ENCODE measurements at places on chromosomes 7 and 10.

- no peak for DNase-seq
Measured at GRCh38 chr7:149823191-149823630, 15.0 kb upstream of the ZNF862 start.

DNA sequence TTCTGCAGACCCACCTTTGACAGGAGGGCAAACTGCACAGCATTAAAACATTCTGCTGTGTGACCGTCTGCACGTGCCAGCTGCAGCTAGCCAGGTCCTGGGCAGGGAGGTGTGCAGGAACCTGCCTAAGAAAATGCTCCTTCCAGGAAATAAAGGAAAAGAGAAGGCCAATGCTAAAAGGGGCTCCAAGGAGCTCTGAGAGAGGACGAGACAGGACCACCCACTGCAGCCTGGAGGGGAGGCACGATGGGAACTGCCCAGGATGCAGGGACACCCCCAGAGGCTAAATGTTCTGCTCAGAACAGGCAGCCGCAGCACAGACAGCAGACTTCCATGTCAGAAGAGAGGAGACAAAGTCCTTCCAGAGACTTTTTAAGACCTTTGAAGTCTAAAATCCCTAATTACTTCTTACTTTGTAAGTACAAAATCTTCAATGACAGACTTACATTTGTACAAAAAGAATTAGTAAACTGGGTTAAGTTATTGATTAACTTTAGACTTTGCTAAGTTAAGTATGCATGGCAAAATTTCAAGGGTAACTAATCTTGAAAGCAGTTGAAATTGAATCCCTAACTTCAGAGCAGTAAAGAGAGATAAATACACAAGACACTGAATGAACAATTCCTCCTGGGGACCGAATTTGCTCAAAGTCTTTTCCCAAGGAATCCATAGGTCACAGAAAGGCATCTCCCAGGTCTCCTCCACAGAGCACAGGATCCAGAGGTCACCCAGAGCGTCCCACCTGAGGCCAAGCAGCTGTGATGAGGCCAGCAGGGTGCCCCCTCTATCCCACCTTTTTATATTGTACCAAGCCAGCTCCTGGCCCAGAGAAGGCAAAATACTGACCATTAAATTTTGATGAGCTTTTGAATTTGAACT is 21.5 kb downstream of the HSPA12A start:
- no peak for DNase-seq

- no peak for DNase-seq
Measured at GRCh38 chr10:70174058-70174741, 3.9 kb upstream of the SAR1A start.

- DNase-seq: no peak
Measured at GRCh38 chr7:27709137-27710075, 30.6 kb upstream of the TAX1BP1 start.

DNA sequence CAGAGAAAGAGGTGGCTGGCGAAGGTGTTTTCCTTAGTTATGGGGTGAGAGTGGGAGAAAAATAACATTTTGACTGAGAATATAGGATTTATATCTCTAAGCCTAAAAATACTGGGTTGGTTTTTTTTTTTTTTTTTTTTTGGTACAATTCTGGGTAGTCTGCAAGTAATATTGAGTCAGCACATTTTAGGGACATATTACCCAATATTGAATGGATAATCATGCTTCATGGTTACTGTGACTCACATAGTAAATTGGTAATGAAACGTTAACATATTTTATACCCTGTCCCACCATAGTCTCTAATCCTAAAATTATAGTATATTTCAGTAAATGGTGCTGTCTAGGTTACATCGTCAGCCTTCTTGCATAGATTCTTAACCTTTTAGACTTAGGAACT is 91.4 kb downstream of the TPST1 start:
- no peak for DNase-seq

GRCh38 chr10:44476409-44477045 is 91.6 kb upstream of the CXCL12 start:
- DNase-seq: no peak

DNA sequence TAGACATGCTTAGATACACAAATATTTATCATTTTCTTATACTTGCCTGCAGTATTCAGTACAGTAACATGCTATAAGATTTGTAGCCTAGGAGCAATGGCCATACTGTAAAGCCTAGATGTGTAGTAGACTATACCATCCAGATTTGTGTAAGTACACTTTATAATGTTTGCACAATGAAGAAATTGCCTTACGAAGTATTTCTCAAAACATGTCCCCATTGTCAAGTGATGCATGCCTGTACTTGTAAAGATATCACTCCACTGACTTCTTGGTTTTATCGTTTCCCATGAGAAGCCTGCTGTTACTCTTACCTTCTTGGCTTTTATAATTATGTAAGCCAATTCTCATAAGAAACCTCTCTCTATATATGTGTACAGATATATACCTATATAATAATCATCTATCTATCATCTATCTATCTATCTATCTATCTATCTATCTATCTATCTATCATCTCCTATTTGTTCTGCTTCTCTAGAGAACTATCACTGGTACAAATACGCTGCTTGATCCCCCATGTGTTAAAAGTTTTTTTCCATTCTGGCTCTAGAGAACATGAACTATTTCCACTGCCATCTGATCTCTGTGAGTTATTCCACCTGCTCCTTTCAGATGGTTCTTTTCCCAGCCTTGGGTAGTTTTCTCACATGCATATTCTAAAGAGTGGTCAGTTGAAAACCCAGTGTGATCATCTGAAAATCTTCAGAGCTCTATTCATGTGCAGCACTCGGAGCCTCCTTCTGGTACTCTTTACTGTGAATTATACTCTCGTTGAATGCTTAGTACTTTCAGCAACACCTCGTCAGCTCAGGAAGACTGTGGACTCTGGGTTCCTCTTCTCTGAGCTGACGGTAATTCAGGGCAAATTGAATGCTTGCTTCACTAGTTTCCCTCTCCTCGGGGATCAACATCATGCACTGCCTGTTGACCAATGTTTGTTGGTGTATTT is 14.5 kb upstream of the VCL start:
- no peak for DNase-seq

DNA sequence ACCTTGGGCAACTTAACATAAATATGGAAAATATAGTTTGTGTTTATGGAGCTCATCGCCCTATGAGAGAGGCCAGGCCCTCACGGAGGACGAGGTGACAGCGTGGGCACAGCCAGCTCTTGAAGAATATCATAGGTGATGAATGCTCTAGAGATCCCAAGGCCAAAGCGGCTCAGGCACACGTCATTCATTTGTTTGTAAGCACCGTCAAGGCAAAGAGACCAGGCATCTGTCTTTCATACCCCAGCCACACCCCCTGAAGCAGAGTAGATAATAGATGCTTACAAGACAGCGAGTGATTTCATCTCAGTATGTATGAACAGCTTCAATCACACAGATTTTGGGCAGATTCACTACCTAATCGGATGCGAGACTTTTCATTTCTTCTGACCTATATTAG is 242.1 kb upstream of the C7orf33 start:
- no peak for DNase-seq

- DNase-seq: no peak
Measured at GRCh38 chr7:8434290-8435002, 1.0 kb downstream of the NXPH1 start.

- DNase-seq: no peak
Measured at GRCh38 chr7:2964208-2964607, 79.5 kb downstream of the CARD11 start.

DNA sequence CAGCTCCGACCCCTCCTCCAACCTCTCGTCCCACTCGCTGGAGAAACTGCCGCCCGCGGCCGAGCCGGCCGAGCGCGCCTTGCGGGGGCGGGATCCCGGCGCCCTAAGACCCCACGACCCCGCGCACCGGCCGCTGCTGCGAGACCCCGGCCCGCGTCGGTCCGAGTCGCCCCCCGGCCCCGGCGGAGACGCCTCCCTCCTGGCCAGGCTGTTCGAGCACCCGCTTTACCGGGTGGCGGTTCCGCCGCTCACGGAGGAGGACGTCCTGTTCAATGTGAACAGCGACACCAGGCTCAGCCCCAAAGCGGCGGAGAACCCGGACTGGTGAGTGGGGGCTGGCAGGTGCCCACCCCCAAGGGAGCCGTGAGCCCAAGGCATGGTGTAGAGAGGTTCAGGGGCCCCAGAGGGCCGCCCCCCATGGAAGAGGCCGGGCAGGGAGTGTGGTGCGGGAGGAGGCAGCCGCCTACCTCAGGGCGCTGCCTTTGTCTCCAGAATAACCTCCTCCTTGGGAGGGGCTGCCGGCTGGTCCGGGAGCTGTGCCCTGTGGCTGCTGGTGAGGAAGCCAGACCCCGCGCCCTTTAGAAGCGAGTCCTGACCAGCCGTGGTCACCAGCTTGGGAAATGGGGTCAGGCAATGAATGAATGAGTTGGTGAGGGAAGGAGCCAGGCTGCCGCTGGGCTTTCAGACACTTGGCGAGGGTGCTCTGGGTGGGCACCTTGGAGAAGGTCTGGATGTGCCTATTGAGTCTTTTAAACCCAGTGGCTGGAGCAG is 1.3 kb downstream of the FAM20C start:
- no peak for DNase-seq

GRCh38 chr7:82419200-82419599 is 24.4 kb downstream of the CACNA2D1 start:
- no peak for DNase-seq

DNA sequence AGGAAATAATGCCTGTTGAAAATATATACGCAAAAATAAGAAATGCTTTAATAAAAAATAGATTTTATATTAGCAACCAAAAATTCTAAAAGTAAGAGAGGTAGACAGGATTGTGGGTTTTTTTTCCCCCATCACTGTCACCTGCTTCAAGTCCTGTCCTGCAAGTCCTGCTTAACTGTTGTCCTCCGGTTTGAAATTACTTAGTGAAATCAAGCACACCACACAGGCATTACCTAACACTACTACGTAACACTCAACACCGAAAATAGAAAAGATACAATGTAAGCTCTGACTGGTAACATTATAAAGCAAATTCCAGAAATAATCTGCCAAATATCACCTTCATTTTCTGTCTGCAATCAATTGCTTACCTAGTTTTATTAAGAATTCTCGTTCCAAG is 90.9 kb downstream of the UPF2 start:
- DNase-seq: no peak

DNA sequence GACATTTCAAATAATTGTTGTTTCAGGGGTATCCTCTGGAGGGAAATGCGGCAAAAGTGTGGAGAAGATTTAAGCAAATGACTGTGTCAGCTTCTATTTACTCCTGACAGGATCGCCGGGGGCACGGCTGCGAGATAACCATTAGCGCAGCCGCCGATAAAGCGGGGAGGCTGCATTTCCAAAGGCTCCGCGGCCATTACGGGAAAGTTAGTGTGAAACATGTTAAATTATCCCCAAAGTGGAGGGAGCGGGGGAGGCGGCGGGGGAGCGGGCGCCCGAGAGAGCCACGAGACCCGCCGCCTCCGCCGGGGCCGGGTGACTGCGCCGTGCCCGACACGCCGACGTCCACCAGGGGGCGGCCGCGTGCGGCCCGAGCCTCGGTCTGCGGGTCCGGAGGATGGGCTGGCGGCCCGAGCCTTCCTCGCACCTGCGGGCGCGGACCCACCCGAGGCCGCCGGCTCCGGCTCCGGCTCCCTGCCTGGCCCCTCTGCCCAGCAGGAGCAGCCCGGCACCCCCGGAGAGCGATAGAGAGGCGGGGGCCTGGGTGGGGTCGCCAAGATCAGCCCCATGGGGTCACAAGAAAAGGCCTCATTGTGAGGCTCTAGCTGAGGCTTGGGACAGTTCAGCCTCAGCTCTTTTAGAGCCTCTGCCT is 74.4 kb upstream of the PAX2 start:
- DNase-seq: no peak

GRCh38 chr10:95201736-95202135 is 7.7 kb downstream of the ACSM6 start:
- DNase-seq: no peak

DNA sequence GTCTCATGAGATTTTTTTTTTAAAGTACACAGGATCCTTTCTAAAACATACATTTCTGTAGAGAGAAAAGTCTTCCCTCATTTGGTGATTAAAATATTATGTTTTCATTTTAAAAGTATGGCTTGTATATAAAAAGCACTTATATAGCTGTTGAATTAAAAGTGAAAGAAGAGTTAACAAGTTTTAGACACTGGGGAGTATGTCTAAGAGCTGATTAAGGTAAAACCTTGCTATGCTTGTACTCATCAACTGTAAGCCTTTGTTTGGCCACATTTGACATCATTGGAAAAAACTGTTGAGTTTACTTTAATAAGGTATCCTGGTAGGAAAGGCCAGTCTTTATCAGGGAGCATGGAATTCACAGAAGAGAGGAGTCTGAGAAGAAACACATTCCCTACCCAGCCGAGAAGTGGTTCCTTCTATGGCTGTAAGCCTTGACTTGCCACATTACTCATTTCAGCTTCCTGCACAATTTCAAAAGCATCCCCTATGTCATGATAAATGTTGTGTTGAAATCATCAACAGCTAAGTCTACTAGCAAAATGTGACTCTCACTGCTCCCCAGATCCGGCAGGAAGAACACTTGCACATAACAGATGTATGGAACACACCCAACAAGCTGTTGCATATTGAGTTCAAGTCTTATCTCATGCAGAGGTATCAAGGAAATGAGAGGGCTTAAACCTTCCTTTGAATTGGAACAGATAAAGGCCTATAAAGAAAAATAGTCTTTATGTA is 171.8 kb upstream of the CDK1 start:
- DNase-seq: no peak

- DNase-seq: no peak
Measured at GRCh38 chr10:356452-356851, 221.2 kb downstream of the ZMYND11 start.

GRCh38 chr7:4028221-4028620 is 653.9 kb upstream of the FOXK1 start:
- DNase-seq: no peak

DNA sequence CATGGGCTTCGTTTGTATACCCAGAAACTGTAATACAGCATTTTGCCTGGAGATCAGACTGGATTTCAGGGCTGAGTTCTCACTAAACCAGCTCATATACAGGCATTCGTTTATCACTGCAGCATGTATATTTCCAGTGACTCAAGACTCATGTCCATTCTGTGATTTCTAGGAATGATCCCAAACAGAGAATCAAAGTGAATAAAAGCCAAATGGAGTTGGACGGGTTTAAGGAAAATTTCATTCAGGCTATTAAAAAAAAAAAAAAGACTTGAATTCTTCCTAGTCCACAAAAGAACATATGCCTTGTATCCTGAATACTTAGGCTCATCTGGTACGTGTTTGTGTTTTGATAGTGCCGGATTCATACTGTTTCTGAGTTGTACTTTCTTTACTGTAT is 46.8 kb downstream of the TET1 start:
- no peak for DNase-seq

GRCh38 chr7:28957064-28957750 is 923 bp downstream of the TRIL start:
- no peak for DNase-seq

DNA sequence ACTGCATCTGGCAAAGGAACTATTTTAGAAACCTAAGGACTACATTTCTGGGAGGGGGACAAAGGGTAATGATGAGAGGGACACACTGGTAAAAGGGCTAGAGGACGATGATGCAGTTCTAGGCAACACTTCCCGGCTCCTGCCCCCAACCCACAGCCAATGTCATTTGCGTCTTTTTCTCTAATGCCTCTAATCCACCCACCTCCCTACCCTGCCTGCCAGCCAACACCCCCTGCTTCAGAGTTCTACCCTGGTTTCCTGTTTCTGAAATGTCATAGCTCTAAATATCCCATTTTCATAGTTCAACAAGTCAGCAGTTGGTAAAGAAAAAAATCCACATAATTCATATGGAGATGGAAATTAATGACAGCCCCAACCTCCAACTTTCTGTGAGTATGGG is 79.0 kb downstream of the KIAA1549 start:
- DNase-seq: no peak

GRCh38 chr7:48130658-48131108 is 40.6 kb upstream of the ABCA13 start:
- no peak for DNase-seq

- DNase-seq: no peak
Measured at GRCh38 chr7:143456992-143457793, 13.9 kb downstream of the TAS2R60 start.

Measured in activated CD8-positive, alpha-beta memory T cell treated with anti-CD3 and anti-CD28 coated beads for 1 hour (primary cell).